Fibroblast of upper back skin (primary cell): ENCODE measurements at places on chromosomes 11 and 22.

GRCh38 chr11:130588471-130588870, 140.0 kb downstream of the ADAMTS15 start:
- DNase-seq: peak; percentile 21

DNA sequence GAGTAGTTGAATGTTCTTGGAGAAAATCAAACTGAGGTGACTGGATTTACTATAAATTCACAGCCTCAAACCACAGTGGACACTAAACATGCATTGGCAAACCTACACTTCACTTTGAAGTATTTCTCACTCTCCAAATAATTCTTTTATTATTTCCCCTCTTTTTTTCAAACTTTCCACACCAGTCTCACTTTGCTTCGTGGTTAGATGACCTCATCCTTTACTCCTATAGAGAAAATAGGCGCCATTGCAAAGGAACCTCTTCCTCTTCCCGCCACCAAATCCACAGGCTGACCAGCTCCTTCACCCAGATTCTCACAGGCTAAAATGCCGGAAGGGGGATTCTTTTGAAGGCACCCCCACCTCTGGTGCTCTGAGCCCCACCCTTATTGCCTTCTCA, 33.4 kb downstream of the HTR3A start:
- DNase-seq: no peak

DNA sequence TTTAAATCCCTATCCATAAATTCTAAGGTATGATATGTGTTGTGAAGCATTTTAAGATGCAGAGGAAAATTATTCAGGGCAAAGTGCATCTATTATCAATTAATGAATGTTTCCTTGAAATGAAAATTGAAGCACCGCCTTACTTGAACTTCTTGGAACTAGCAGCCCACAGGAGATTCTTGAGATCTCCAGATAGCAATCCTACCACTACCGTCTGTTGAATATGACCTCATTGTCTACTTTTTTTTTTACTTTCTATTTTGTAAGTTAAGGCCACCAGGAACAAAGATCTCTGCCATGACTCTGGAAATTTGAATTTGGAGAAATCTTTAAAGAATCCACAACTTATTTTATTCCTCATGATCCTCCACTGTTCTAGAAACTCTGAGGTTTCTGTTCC, 808.7 kb downstream of the KCNA4 start:
- DNase-seq: no peak

DNA sequence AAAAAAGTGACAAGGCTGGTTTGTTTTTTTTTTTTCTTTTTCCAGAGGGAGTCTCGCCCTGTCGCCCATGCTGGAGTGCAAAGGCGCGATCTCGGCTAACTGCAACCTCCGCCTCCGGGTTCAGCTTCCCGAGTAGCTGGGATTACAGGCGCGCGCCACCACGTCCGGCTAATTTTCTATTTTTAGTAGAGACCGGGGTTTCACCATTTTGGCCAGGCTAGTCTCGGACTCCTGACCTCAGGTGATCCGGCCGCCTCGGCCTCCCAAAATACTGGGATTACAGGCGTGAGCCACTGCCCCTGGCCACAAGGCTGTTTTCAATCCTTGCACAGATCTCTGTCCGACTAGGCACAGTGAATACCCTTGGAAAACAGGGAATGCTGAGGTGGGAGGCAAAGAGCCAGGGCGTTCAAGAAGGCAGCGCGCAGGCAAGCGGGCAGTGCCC, 566 bp downstream of the ATP6V1E1 start:
- no peak for DNase-seq
